Activated T-cell treated with anti-CD3 and anti-CD28 coated beads for 24 hours (primary cell): ENCODE measurements at places on chromosomes 1 and 21.

DNA sequence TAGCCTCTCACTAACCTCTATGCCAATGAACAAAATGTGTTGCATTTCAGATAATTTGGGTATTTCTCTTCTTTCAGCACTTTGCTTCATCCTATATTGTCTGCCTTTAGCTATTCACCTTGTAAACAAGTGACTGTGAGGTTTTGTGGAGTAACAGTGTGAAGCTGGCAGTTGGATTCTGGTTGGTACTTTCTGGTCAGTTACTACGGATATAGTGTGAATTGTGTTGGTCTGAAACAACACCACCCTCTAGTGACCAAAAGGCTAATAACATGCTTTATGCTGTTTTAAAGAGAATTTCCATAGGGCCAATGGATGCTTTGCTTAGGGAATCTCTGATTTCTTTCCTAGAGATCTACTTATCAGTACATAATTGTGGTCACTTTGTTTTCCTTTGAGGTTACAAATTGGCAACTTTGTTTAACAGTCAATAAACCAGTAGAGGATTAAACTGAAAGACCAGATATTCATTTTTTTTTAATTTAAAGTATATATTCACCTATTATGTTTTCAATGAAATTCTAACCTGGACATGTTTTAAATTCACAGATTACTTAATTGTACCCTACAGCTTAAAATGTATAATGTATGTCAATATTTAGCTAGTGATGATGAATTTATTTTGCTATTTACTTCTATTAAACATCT, 2.5 kb upstream of the PTGER3 start:
- DNase-seq: no peak

DNA sequence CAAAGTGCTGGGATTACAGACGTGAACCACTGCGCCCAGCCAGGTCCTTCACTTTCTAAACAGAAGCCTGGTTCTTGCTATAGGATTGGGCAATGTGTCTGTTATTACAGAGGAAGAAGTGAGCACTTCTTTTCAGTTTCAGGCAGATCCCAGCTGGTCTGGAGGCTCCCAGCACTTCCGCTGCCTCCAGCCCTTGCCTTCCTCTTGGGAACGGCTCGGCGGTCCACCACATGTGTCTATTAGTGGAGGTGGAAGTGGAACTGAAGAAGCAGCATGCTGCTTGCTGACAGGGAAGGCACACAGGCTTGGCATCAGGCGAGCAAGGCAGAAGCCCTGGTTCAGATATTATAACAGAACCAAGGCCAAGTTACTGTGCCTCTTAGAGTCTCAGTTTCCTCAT, 17.0 kb downstream of the MKNK1 start:
- no peak for DNase-seq

DNA sequence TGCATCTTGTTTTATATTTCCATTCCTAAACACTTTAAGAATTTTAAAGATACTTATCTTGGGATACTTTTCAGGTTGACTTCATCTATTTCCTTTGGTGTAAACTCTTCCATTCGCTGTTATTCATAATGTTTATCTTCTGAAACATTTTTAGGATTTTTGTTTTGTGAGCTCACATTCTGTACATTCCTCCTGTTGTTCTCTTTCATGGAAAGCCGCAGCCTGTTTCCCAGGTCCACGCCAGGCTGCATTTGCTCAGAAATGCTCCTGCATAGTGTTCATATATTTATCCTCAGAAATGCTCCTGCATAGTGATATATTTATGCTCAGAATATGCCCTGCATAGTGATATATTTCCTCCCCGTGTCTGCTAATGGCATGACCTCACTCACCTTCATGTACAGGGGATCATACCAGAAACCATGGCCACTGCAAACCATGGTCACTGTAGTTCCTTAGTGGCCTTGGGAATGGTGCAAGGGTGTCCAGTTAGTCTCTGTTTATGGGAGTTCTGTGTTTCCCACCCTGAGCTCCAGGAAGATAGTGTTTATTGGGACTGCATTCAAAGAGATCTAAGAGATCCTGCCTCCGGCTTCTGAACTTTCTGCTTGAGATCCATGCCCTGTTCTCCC, 153.9 kb upstream of the GREM2 start:
- no peak for DNase-seq

GRCh38 chr1:12543740-12544154, 74.3 kb downstream of the DHRS3 start:
- DNase-seq: no peak

- no peak for DNase-seq
Measured at GRCh38 chr21:33162436-33162951, 67.2 kb upstream of the IFNAR2 start.

DNA sequence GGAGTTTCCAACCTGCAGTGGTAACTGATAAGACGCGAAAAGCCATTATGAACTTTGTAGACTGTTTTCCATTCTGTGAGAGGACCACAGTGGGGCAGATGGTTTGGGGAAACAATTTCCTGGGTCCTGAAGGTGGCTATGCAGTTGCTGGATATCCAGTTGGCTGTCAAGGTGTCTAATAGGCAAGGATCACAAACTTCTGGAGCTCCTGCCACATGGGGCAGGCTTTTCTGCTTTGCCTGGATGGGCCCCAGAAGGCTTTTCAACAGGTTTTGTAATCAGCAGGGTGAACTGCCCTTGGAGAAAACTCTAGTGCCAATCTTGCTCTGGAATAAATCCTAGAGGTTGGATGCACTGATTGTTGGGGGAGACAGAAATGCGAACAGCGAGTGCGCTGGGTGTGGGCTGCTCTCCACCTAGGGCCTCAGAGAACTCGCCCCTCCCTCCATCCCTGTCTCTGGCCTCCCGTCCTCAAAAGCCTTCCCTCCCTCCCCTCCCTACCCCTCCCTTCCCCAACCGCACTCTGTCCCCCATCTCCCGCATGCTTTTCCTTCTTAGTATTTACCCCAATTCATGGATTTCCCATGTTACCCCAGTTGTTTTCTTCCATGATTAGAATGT, 210.3 kb upstream of the USP24 start:
- DNase-seq: no peak

DNA sequence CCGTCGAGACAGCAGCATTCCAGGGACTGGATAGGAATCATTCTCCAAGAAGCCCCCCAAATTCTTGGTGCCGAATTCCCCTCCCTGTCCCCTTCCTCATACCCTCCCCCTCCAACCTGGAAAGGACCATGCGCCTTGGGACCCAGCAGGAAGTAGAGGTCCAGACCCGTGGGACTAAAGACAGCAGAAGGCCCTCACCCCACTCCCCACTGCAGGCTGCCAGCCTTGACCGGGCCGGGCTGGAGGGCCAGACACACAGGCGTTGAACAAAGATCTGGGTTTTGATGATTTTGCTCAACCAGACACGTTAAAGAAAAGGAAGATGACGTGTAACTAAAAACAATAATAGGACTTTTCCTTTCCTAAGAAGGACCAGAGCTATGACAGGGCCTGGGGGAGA, 286.5 kb downstream of the NPHP4 start:
- no peak for DNase-seq

- no peak for DNase-seq
Measured at GRCh38 chr21:35920436-35920835, 139.9 kb downstream of the SETD4 start.

GRCh38 chr21:44426663-44427191, 28.6 kb upstream of the LRRC3 start:
- no peak for DNase-seq

- DNase-seq: no peak
Measured at GRCh38 chr1:91818713-91818975, 67.3 kb downstream of the TGFBR3 start.

DNA sequence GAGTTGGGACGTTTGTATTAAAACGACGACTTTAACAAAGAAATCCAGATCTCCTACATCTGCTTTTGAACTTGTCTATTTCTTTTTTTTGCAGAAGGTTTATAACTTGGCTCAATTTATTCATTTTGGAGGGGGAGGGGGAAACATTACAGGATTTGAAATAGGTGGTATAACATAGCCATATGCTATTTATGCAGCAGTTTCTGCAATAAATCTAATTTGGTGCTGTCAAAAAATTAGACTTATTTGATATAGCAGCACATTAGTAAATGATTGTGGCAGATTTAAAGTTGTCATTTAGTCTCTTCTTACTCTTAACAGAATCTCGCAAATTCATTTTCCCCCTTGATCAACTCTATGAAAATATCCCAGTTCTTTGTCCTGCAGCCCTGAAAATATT, 138.2 kb downstream of the SDCCAG8 start:
- DNase-seq: no peak

GRCh38 chr1:89257041-89257440, 15.6 kb downstream of the GBP5 start:
- DNase-seq: no peak

- no peak for DNase-seq
Measured at GRCh38 chr1:7705048-7705907, 65.8 kb upstream of the VAMP3 start.

- DNase-seq: no peak
Measured at GRCh38 chr1:233641029-233641428, 27.1 kb downstream of the KCNK1 start.
